Stimulated activated CD4-positive, alpha-beta T cell treated with anti-CD3 and anti-CD28 coated beads, Interleukin-15, amount 100 ng/mL, for 1 hour (primary cell): ENCODE measurements at places on chromosomes 1 and 21.

GRCh38 chr1:155507945-155508344, 54.7 kb downstream of the ASH1L start:
- DNase-seq, result no peak

- no peak for DNase-seq
Measured at GRCh38 chr1:21568809-21569385, 59.7 kb downstream of the ALPL start.

GRCh38 chr1:170224469-170224868, 78.7 kb downstream of the NTMT2 start:
- DNase-seq, result no peak

DNA sequence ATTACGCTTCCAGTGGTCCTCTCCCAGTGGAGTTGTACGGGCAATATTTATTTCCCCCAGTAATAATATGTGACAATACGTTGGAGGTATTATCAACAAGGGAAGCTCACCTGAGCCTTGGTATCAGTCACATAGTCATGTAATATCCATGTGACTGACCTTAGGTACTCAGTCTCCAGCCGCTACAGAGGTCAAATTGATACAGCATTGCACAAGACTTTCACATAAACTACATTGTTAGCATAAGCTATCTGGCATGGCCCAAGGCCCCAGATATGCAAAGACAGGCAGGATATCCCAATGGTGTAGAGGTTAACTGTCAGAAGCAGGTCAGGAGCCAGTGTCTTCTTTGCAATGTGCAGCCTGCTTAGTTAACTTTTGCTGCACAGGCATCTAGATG, 15.3 kb upstream of the CHIT1 start:
- no peak for DNase-seq

GRCh38 chr1:158005224-158005623, 11.8 kb downstream of the KIRREL1 start:
- no peak for DNase-seq

GRCh38 chr1:8780405-8780804, 37.0 kb downstream of the RERE start:
- no peak for DNase-seq

- DNase-seq, result peak; percentile 38
Measured at GRCh38 chr1:226110249-226111097, 48.0 kb downstream of the H3-3A start.

DNA sequence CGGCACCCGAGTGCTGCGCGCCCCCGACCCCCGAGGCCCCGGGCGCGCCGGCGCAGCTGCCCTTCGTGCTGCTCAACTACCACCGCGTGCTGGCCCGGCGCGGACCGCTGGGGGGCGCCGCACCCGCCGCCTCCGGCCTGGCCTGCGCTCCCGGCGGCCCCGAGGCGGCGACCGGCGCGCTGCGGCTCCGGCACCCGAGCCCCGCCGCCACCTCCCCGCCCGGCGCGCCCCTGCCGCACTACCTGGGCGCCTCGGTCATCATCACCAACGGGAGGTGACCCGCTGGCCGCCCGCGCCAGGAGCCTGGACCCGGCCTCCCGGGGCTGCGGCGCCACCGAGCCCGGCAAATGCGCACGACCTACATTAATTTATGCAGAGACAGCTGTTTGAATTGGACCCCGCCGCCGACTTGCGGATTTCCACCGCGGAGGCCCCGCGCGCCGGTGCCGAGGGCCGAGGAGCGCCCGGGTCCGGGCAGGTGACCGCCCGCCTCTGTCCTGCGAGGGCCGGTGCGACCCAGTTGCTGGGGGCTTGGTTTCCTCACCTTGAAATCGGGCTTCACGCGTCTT, 49.0 kb downstream of the SIM2 start:
- DNase-seq, result peak; percentile 35

DNA sequence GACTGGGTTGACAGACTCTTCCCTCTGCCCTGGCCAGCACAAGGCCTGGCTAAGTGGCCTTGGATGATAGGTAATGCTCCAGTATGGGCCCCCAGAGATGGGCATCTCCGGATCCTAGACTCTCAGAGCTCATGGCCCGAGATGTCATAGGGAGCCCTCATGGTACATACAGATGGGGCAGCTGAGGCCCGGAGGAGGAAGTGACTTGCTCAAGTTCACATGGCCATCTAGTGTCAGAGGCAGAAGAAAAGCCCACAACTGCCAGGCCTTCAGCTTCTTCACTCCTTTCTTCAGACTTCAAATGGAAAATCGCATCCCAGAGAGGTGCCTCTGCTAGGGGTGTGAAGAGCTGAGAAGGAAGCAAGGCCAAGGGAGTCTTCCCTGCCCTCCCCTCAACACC, 46.8 kb upstream of the SYNC start:
- no peak for DNase-seq

DNA sequence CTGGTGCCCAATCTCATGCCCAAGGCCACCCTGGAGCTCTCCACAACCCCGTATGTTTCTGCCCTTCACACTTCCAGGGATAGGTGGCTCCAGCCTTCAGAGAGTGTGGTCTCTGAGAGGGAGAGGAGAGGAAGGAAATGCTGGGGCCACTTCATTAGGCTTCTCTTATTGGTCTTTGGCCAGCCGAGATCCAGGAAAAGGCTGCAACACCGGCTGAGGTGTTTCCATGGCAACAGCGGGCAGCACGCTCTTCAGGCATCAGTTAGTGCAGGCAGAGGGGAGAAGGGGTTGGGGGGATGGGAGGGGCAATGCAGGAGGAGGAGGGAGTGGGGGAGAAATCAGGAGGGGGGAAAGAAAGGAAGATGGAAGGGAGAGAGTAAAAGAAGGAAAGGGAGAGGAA, 275.1 kb upstream of the GJB5 start:
- no peak for DNase-seq

DNA sequence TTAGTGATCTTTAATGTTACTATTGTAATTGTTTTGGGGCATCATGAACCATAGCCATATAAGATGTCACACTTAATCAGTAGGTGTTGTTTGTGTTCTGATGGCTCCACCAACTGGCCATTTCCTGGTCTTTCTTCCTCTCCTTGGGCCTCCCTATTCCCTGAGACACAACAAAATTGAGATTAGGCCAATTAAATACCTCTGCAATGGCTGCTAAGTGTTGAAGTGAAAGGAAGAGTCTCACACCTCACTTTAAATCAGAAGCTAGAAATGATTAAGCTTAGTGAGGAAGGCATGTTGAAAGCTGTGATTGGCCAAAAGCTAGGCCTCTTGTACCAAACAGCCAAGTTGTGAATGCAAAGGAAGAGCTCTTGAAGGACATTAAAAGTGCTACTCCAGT, 30.7 kb downstream of the PPP2R5A start:
- no peak for DNase-seq

DNA sequence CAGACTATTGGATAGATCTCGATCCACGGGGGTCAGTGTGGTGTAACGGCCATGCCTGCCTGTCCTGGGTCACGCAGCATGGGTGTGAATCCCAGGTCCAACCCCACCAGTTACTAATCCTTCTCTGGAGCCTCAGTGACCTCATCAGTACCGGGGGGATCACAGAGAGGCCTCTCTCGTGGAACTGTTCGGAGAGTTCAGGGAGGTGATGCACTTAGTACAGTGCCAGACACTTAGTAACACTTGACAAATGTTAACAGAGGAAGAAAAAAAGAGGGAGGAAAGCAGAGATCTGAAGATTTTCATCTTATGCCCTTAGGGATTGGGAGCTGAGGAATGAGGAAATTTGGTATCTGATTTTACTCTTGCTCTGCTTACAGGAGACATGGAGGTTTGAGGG, 2.9 kb downstream of the ABCA4 start:
- DNase-seq, result no peak

DNA sequence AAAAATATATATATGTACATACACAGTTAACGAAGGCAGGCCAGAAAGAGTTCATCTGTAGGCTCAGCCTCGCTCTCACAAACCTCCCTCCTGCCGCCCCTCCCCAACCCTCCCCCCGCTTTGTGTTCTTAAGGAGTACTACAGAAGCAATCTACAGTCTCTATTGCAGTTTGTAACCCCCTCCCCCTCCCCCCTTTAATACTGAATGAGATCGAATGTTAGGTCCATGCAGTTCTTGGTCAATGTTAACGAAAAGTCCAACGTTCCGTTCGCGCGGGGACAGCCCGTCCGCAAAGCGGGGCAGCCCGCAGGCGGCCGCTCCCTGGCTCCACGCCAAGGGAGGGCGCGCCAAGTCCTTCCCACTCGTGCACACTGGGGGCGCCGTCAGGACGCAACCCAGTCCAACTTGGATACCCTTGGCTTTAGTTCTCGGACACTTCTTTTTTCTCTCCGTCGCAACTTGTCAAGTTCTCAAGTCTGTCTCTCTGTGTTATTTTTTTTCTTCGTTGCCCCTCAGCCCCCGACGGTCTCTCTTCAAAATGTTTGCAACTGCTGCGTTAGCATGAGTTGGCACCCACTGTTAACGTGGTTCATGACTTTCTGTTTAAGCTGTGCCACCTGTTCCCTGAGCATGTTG, 2.2 kb downstream of the JUN start:
- DNase-seq, result peak; percentile 25

DNA sequence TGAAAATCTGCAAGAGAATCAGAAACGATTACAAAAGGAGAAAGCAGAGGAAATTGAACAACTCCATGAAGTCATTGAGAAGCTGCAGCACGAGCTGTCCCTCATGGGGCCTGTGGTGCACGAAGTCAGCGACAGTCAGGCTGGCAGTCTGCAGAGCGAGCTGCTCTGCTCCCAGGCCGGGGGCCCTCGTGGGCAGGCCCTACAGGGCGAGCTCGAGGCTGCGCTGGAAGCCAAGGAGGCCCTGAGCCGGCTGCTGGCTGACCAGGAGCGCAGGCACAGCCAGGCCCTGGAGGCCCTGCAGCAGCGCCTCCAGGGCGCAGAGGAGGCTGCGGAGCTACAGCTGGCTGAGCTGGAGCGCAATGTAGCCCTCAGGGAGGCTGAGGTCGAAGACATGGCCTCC, 47.5 kb upstream of the DIP2A start:
- no peak for DNase-seq

GRCh38 chr21:34971656-34972055, 77.4 kb downstream of the RUNX1 start:
- no peak for DNase-seq

DNA sequence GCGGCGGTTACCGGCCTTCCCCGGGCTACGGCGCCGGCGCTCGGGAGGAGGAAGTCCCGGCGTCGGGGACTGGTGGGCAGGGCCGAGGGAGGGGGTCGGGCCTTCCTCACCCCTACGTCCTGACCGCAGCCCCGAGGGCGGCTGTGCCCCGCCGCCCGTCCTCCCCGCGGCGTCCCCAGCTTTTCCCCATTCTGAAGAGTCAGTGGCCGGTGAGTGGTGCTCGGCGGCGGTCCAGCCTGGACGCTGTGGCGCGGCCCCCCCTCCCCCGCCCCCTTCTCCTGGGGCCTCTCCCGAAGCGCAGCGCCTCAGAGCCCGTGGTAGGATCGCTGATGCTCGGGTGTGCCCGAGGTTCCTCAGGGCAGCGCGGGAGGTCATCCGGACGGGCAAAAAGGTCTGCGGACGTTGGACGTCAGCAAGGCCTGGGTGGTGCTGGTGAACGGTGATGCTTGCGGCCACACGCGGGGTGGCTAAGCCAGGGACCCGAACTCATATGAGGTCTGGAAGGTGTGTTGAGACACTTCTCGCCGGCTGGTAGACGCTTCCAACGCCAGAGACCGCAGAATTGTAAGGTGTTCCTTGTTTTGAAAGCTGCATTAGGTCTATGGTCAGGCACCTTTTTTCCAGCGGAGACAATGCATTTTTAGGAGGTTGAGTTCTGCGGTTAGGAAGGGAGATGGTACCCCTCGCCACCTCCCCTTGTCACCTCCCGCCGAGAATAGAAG, 725 bp downstream of the SLC25A33 start:
- DNase-seq, result no peak

GRCh38 chr1:99766378-99766800, at the start of gene FRRS1:
Gene FRRS1, minus strand, starts transcription at chr1:99766635. Its CDS starts 17,867 bp downstream, at chr1:99748768.
- DNase-seq, result no peak

DNA sequence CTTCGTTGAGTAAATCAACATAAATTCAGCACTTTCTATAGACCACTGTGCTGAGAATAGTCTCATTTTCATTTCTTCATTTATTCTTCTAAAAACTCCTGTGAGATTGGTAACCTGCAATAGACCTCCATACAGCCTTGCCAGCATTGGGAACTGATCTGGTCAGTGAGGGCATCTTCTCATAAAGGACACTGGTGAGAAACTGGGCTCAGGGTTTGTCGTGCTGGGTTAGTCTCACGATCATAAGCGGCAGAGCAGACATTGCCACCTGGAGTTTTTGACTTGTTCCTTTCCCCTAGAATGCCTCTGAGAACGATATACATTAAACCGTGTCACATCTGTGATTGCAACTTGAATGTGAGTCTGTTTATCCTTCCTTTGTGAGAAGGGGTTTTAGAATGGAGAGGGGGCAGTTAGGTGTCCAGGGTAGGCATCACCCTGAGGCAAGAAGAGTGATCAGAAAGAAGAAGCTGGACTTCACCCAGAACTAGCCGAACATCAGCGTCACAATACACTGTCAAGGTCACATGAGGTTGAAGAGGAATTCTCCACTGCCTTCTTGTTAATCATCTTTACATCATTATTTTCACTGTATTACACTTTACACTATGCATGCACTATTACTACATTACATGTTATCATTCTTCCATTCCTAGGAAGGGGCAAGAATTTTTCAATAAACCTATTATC, 1.4 kb upstream of the TTLL7 start:
- no peak for DNase-seq

DNA sequence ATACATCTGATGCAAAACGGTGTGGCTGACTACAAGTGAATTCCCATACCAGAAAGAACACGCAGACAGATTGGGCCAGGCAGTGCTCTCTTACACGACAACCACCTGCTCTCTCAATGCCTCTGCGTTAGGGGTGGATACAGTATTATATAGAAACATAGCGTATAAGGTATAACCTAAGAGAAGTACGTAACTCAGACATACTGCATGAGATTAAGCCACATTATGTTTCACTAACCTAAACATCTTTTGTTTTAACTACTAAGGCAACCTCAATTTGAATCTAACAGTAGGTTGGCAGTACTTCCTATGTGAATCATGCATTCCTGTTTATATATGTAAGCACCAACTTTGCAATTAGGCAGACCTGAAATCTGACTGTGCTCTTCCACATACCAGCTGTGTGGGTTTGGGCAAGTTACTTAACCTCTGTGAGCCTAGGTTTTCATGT, 58.1 kb upstream of the COA6 start:
- DNase-seq, result no peak

DNA sequence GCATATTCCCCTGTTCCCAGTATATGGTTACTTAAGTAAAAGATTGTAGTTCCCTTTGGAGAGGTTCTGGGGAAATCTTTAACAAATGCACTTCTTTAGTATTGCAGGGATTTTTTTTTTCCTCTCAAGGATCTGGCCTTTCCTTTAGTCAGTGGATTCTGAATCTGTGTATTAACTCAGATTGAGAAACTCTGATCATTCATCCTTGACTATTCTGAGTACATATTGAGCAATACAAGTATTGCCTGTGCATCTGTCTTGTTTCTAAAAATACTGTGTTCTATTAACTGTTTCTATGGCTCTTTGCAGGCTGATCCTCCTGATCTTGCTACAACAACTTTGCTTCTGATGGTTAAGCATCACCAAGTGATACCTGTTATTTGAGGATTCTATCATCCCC, 67.8 kb upstream of the FGGY start:
- no peak for DNase-seq

- DNase-seq, result no peak
Measured at GRCh38 chr1:38027201-38028104, 14.9 kb downstream of the UTP11 start.

GRCh38 chr1:175131095-175131494, 61.5 kb downstream of the KIAA0040 start:
- DNase-seq, result no peak
